CD4-positive, alpha-beta T cell (primary cell): ENCODE measurements at places on chromosomes 16 and 17.

DNA sequence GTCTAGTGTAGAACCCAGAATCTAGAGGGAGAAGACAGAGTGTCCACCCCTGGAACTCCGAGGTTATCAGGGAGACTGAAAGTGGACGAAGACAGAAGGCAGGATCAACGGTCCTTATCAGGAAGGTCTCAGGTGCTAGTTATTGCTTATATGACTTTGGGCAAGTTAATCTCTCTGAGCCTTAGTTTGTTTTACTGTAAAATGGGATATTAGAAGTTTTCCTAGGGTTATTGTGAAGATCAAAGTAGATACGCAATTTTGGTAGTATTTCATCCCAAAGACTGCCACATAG lies 1.2 kb downstream of the RNF167 start:
- no peak for DNase-seq

- no peak for DNase-seq
These were observed 29.7 kb upstream of the PEMT start for GRCh38 chr17:17621254-17621653.

DNA sequence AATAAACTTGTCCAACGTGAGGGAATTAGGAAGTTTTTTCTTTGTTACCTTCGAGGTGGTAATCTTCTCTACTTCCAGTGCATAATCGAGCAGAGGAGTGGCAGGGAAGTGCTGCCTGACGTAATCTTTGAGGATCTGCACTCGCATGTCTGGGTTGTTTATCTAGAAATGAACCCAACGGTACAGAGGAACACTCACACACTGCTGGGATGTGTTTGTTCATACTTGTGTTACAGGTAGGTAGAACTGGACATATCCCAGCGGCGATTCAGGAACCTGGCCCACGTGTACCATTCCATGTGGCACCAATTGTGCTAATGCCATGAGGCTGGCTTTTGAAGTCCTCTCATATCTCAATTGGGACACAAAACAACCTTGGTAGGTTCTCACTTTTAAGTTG lies 4.2 kb upstream of the KLHL11 start:
- no peak for DNase-seq

DNA sequence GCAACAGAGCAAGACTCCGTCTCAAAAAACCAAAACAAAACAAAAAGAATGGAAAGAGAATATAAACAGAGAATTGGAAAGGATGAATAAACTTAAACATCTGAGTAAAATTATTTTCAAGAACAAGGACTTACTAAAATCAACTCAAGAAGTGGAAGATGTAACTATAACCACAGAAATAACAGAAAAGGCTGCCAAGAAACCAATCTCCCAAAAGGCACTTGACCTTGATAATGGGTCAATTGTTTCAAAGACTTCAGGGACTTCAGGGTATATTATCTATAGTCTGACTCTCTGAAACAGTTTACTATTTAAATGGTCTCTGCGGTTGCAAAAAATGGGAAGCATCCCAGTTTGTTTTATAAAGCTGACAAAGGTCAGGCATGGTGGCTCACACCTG lies 35.1 kb downstream of the VPS53 start:
- DNase-seq: no peak

DNA sequence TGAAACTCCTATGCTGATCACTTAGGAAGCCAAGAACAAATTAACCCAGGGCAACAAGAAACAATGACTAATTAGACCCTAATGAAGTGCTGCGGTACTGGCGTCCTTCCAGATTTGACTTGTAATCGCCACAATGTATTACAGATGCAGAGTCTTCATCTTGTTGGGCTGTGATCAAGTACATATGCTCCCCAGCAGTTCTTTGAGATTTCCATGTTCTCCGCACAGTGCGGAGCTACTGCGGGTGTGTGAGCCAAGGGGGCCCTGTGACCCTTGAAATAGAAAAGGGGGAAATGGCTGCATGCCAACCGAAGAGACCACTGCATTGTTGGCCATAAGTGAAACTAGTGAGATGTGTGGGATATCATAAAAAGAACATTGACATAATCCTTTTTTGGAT lies 469.9 kb downstream of the MAF start:
- no peak for DNase-seq

- DNase-seq: no peak
These were observed 353.5 kb downstream of the TOX3 start for GRCh38 chr16:52193441-52193840.

- DNase-seq: peak; percentile 91
These were observed 8.5 kb downstream of the ALOXE3 start for GRCh38 chr17:8109661-8110455.

DNA sequence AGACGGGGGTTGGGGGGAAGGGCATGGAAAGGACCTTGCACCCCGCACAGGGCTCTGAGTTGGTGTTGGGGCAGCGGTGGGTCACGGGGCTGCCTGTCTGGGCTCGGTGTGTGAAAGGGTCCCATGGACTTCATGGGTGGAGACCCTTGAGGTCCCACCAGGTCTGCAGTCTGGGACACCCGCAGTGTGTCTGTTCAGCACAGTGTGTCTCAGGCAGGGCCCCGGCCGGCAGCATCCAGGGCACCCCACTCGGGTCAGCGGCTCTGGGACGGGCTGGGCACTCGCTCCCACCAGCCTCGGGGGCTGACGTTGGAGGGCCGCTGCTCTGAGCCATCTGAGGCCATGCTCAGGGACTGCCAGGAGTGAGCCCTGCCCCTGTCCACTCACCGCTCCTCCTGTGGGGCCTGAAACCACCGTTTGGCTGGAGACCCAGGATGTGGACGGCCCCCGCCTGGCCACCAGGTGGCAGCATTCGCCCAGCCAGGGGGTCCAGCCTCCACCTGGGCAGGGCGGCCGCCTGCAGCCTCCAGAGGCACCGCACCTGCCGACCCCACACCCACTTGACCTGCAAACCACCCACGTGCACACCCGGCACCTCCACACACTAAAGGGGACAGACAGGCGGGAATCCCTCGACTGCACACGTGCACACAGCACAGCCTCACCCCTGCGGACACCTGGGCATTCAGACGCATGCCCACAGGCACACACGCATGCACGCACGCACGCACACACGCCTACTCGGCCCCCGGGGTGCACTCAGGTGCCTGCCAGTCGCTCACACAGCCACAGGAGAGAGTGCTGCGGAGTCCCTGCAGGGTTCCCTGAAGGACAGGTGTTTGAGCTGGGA lies 10.1 kb upstream of the ZFPM1 start:
- DNase-seq: peak; percentile 80

DNA sequence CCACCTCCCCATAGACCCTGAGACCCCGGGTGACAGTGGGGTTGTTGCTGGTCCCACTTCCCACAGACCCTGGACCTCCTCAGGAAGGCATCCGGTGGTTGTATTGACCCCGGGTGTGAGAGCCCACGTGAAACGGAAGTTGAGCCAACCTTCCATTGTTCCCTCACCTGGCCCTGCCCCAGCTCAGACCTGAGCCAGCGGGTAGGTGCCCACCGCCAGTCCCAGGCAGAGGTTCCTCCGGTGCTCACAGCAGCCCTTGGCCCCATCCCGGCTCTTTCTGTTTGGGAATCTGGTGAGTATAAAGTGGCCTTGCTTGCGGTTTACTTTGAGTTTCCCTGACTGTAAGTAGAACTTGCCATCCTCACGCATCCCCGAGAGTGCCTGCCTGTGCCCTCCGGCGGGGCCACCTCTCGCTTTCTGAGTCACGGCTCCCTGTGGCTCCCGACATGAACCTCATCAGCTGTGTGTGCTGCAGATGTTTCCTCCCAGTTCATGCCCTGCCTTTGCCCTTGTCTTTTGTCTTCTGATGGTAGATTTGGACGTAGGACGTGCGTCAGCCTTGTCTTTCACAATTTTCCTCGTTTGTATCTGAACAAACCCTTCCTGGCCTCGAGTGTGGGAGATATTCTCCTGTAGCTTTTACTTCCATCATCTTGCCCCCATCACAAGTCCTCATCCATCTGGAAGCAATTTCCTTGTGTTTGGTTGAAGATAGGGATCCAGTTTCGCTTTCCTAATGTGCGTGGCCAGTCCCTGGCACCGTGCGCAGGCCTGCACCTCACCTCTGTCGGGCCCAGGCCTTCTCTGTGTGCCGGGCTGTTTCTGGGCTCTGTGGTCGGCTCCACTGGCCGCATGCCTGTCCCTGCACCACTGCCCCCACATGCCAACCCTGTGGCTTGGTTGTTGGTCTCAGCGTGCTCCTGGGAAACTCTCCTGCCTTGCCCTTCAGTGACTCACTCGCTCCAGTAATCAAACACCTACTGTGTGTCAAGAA lies 76.0 kb downstream of the METRNL start:
- no peak for DNase-seq

DNA sequence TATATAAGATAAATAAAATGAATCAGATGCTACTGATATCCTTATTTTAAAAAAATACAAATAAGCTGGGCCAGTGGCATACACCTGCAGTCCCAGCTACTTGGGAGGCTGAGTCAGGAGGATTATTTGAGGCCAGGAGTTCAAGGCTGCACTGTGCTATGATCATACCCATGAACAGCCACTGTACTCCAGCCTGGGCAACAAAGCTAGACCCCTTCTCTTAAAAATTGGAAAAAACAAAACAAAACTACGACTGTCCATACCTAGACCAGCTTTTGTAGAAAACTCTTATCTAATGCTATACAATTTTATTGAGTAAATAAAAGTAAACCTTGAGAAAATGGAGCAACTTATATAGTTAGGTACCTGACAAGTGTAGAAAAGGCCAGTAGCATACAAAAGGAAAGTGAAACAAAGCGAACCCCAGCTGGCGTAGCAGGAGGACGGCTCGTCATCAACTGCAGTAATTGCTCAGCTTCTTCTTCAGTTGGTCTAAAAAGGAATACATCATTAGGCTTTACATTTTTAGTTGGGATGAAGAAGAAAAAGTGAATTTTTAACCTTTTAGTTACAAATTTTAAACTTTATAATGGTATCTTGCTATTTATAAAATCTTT lies 23.6 kb downstream of the INTS2 start:
- DNase-seq: no peak

DNA sequence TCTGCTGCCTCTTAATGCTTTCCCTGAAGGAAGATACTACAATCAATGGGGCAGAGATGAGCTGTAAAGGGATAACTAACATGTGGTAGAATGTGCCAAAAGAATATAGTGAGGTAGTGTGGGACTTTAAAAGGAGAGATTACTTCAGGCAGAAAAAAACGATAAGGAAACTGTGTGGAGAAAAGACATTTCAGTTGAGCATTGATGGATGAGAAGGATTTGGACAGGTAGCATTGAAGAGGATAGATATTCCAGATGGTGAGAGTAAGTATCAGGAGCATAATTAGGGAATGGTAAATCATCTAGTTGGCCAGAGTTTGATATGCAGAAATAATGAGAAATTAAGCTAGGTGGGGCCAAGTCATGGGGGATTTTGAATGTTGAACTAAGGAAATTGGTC lies 97.3 kb downstream of the NLK start:
- DNase-seq: no peak

GRCh38 chr17:32288615-32289014 lies 23.0 kb downstream of the RHBDL3 start:
- no peak for DNase-seq

DNA sequence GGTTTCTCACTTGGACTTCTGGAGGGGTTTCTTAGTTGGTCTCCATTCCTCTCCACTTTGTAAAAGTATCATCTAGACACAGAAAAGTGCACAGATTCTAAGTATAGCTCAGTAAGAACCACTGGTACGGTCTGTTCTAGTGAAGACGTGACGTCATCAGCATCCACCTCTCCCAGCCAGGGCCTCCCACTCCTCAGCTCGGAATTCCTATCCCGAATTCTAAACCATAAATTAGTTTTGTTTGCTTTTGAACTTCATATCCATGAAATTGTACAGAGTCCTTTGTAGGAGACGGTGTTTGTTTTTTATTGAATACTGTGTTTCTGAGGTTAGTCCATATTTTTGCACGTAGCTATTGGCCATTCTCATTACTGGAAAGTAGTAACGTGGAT lies 25.5 kb downstream of the FOXK2 start:
- DNase-seq: no peak

GRCh38 chr17:2396192-2396567 lies 4.7 kb downstream of the MNT start:
- DNase-seq: no peak

DNA sequence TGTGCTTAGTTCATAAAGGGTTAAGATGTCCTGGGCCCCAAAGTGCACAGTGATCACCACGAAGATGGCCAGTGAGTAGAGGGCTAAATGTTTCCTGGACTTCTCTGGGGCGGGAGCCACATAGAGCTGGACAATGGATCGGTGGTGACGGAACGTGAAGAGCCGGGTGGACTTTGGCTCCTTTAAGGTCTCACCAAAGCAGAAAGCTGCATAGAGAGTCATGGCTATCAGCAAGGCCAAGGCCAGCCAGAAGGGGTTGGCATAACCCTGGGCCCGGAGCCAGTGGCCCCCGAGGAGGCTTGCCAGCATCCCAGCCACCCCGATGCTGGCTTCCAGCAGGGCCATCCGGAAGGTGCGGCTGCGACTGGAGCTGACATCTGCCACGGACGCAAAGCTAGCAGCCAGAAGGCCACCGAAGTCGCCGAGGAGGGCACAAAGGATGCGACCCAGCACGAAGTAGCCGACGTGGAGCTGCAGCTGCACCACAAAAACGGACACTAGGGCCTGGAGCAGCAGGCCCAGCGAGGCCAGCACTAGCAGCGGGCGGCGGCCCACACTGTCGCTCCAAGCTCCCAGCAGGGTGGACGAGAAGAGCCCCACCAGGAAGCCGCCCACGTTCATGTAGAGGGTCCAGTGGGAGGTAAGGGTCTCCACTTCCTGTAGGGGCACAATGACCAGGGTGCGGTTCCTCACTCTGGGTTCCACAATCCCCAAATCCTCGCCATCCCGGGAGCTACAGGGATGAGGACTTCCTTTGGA lies 1.0 kb downstream of the SLC46A1 start:
- DNase-seq: no peak

DNA sequence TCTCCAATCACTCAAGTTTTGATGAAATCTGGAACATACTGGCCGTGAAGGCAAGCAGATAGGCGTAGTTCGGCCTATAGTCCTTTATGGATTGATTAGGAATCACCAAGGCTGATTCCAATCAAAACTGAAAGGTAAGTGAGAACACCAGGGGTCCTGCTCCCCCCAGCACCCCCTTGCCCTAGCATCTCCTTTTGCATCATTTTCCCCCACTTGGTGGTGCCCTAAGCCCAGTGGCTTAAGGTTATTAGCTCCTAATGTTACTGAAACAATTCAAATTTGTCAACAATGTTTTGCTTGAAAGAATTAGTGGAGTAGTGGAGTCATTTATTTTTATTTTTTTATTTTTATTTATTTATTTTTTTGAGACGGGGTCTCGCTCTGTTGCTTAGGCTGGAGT lies 4.9 kb downstream of the SLFN14 start:
- DNase-seq: no peak

DNA sequence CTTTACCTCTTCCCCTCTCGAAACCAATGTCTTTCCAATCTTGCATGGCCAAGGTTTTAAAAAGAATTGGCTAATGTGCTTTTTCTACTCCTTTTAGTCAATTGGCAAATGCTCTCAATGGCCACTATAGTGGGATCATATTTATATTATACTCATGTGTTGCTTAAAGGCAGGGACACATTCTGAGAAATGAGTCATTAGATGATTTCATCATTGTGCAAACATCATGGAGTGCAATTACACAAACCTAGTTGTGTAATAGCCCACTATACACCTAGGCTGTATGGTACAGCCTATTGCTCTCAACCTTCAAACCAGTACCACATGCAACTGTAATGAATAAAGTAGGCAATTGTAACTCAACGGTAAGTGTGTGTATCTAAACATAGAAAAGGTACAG lies 180.9 kb downstream of the HS3ST3A1 start:
- DNase-seq: no peak

- DNase-seq: peak; percentile 93
These were observed 4.4 kb downstream of the CD19 start for GRCh38 chr16:28935924-28936783.

- no peak for DNase-seq
These were observed 145.2 kb downstream of the PMP22 start for GRCh38 chr17:15119968-15120367.

- DNase-seq: peak; percentile 80
These were observed 6.7 kb downstream of the CCDC57 start for GRCh38 chr17:82205720-82206508.

GRCh38 chr17:65679165-65679845 lies 117.9 kb upstream of the AXIN2 start:
- DNase-seq: no peak
